ENCODE measurements at places on chromosomes 7 and 10.

GRCh38 chr7:32661929-32662328, 166.6 kb downstream of the AVL9 start:
- no peak for DNase-seq

DNA sequence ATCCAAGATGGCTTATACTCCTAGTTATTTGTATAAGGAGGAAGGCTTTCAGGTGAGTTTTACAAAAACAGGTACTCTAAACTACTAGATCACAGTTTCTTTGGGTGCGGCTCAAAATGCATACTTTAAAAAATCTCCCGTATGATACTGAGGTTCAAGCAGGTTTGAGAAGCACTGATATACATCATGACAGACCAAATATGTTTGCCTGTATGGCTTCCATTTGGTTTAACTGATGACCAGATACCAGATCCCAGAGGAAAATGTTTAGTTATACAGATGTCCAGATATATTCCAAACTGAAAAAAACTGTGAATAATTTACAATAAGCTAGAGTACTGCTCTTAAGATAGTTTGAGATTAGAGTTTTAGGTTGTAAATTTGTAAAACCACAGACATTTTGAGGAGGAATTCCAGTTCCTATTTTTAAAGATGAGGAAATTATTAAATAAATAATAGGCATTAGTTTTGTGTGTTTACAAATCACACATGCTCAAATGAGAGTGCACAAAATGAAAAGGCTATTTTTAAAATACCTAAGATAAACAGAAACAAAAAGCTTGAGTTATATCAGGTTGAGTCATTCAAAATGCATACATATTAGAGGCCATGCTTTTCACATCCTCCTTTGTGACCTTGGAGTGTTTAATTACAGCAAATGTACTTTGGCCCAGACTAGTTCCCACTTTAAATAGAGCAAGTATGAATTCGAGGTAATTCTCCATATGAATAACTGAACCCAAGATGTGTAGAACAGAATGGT, 60.5 kb downstream of the SEMA3C start:
- DNase-seq, result no peak

GRCh38 chr10:61781969-61782403, 119.3 kb downstream of the CABCOCO1 start:
- DNase-seq, result no peak

- DNase-seq, result no peak
Observed at GRCh38 chr7:102451371-102452054, 13.2 kb downstream of the ALKBH4 start.

DNA sequence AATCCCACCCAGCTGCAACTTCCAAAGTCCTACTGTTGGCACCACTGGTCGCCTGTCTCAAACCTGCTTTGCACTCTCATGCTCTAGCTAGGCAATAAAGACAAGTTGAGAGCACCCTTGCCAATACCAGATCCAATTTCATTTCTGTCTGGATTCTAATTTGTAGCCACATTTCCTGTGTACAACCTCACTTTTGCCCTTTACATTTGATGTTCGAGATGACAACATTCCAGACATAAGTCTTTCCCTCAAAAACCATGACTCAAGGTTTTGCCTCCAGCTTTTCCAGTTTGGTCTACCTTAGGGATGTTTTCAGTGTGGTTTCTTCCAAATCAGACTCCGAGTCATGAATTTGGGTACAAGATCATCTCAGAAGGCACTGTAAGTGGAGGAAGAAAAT, 309.0 kb downstream of the GPAM start:
- DNase-seq, result no peak

GRCh38 chr7:21580073-21580521, 37.3 kb downstream of the DNAH11 start:
- DNase-seq, result no peak

DNA sequence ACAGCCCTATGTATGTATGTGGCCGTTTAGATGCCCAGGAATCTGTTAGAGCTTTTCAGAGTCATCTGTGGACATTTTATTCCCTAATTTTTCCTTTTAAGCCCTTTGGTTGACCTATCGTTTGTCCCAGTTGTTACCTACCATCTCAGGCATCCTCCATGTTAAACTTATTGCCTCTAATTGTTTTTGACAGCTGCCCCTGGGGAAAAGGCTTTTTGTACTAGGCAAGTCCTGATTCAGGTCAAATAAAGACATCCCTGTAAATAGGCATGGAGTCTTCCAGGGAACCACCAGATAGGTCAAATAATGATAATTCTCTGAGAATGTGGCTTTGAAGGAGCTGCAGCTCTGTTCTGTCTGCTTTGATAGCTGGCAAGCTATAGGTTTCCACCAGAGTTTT, 87.7 kb upstream of the CYP26C1 start:
- no peak for DNase-seq

DNA sequence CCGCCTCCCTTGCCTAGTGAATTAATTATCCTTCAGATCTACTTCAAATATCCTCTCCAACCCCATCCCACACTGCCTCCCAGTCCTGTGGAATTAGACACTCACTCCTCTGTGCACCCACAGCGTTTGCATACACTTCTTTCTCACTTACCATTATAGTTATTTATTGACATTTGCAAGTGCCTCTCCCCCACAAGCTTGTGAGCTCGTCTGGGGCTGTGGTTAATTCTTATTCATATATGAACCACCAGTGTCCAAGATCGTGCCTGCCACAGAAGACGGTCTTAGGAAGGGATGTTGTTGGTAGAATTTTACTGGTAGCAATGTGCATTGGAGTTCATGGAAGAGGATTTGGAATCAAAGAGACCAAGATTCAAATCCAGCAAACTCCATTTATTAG, 68.1 kb upstream of the AOAH start:
- no peak for DNase-seq

- DNase-seq, result no peak
Observed at GRCh38 chr7:78141522-78142281, 343.1 kb downstream of the PHTF2 start.

GRCh38 chr10:124743191-124744101, 732 bp downstream of the FAM53B start:
- no peak for DNase-seq

DNA sequence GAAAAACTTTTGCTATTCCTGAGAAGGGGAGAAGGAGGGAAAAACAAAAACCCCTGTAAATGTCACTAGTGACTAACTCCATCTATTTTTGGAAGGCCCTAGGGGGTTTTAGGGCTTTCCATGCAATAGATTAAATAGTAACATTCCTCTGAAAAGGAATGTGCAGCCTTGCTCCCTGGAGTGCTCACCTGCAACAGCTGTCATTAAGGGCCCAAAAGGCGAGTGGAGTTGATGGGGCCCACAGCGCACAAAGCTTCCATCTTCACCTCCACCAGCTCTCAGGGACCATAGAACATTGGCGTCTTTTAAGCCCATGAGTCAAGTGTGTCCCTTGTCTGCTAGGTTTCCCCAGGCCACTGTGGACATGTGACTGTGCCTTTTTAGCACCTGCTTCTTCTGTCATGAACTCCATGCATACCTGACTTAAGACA, 58.0 kb upstream of the IL6 start:
- DNase-seq, result no peak

- no peak for DNase-seq
Observed at GRCh38 chr7:92835851-92836488, 403 bp downstream of the CDK6 start.

GRCh38 chr7:117096942-117097341, 143.6 kb downstream of the ST7 start:
- DNase-seq, result no peak

DNA sequence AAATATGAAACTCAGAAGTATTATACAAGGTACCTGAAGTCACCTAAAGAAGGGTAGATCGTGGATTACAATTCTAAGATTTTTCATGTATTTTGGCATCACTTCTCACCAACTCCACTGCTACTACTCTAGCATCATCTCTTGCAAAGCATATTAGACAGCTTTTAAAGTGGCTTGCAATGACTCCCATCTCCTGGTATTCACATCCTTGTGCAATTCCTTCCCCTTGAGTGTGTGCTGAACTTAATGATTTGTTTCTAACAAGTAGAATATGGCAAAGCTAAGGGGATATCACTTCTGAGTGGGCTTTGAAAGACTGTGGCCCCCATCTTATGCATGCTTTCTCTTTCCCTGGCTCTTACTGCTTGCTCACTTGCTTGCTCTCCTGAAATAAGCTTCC, 280.2 kb downstream of the SNX13 start:
- no peak for DNase-seq

DNA sequence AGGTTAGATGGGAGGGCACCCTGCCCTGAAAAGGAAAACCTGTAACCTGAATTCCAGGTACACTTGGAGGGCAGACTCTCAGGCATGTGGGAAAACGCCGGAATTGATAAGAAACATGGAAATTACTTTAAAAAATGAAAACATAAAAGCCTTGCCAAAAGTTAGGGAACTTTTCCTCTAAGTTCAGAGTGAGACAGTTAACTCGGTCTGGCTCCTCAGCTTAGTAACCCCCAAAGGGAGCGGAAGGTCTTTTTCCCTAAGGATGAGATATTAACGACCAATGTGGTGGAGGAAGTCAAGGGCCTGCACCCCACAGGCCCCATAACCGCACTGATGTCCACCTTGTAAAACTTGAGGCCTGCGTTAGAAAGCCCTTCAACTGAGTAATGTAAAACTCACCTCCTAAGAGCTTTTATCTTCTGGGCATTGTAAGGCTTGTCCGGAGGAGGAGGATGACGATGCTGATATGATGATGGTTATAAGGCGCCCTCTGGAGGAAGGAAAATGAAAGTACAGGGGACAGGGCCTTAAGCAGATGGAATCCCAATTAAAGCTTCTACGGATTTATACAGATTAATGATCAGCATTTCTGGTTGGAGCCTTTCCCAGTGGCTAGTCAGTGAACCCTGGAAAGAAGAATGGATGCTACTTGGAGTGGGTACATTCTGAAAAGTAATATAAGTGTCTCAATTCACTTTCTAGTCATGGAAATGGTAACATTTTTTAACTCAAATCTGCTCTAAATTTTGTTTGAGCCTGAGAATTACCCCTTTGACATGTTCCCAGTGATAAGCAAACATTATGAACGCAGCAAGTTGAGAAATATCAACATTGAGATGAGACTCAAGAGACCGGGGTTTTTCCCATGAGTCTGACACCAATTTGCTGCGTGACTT, 694 bp downstream of the COL1A2 start:
- no peak for DNase-seq

DNA sequence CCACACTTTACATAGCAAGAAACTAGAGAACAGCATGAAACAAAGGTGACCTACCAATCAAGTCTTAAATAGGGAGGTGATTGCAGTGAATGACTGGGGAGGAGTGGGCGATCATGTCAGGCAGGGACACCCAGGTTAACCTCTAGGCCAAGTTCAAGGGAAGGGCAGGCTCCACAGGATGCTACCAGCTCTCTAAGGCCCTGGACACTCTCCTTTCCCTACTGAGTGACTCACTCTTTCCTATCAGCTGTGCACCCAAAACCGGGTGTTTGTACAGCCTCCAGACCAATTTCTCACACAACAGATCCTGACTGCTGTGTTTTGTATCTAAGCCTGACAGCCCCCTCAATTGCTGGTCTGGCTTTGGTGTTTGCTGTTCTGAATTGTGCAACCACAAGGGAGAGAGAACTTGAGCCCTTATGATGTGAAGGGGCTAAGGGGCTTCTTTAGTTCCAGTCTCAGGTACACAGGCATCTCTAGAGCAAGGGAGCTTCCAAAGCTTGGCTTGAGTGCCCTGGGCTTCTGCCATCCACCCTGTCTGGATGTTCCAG, 107.8 kb downstream of the TBXAS1 start:
- DNase-seq, result no peak

- no peak for DNase-seq
Observed at GRCh38 chr10:122264436-122264835, 6.7 kb upstream of the BTBD16 start.

DNA sequence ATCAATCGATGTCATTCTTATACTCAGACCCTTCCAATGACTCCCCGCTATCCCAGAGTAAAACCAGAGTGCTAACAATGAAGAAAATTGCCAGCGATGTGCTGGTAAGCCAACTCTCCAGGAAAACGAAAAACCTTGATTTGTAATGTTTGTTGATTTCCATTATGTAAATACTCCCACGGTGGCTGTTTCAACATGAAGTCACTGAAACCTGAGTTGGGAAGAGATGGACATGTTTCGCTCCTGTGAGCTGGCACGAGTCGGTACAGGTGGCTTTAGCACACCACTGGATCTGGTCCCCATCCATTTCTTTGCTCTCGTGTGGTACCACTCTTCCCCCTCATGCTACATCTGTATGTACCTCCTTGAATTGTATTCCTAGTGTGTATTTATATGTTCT, 52.9 kb downstream of the AP3M1 start:
- no peak for DNase-seq

DNA sequence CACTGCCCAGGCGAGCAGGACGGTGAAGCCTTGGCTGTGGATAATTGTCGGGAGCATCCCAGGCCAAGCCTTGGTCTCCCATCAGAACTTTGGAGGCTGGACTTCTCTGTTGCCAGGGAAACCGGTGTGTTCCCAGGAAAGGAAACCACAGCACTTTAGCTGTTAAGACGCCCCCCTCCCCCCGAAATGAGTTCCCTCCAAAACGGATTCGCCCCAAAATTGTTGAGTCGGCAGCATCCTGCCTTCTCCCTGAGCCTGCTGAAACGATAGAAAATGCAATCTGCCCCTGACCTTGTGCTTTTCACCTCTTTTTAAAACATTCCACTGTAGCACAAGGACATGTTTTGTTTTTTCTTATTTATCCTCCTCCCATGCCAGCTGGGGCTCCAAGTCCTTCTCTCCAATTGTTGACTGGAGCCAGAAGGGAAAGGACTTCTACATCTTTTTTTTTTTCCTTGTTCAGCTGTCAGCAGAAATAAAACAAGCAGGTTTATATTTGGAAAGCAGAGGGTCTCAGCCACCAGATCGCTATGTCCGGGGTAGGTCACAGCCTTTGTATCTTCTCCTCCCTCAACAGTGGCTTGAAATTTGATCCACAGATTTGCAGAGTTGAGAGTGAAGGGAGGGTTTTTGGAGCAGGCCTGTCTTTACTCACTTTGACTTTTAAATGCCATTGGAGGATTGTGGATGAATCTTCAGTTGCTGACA, 116.5 kb downstream of the ZMIZ1 start:
- no peak for DNase-seq

GRCh38 chr10:38102880-38103279, 8.7 kb downstream of the ZNF37A start:
- no peak for DNase-seq

DNA sequence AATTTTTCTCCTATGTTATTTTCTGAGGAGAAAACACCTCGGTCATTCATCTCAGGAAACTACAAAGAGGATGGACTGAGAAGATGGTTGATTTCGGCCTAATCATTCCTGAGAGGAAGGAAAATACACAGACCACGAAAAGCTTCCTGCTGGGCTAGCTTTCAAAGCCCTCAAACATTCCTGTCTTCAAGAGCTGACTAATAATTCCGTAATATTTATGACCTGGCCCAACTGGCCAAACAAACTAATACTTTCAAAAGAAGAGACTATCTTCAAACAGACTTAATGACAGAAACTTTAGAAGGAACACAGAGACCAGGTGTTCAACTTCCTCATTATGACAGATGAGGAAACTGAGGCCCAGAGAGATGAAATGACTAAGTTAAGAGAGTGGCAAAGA, 215.1 kb upstream of the FRMD4A start:
- DNase-seq, result no peak

Data from stimulated activated CD8-positive, alpha-beta memory T cell treated with anti-CD3 and anti-CD28 coated beads, Interleukin-7, amount 100 ng/mL, for 1 hour (primary cell).